ENCODE measurements at places on chromosomes 1 and 21.

GRCh38 chr1:219931033-219931432 is 2.7 kb upstream of the SLC30A10 start:
- no peak for ATAC-seq

GRCh38 chr1:61261595-61261994 is 179.2 kb downstream of the NFIA start:
- ATAC-seq, result no peak

GRCh38 chr1:25790472-25790871 is 9.5 kb upstream of the SELENON start:
- no peak for ATAC-seq

GRCh38 chr1:209463441-209463840 is 120.1 kb upstream of the CAMK1G start:
- ATAC-seq, result no peak

DNA sequence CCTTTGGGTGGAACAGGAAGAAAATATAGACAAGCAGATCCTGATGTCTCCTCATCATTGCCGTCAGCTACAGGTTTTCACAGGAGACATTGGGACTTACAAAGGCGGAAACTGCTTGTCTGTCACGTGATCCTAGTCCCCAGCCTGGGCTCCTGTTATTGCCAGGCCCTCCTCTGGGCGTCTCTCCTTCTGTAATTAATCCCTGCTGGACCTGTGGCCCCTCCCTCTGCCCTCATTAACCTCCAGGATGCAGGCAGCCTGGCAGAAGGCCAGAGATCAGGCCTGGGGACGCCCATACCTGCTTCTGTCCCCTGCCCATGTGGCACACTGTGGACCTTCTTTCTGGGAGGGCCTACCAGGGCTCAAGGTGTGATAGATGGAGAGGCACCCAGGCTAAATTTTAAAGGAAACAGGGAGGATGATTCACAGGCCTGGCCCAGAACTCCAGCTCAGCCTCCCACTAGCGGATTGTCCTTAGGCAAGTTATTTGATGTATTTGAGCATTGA is 2.4 kb downstream of the S100A5 start:
- ATAC-seq, result peak; percentile 18

- no peak for ATAC-seq
Observed at GRCh38 chr1:31633117-31633516, 11.6 kb downstream of the PEF1 start.

GRCh38 chr1:151158751-151159251 is 2.4 kb downstream of the TNFAIP8L2 start:
- ATAC-seq, result no peak

DNA sequence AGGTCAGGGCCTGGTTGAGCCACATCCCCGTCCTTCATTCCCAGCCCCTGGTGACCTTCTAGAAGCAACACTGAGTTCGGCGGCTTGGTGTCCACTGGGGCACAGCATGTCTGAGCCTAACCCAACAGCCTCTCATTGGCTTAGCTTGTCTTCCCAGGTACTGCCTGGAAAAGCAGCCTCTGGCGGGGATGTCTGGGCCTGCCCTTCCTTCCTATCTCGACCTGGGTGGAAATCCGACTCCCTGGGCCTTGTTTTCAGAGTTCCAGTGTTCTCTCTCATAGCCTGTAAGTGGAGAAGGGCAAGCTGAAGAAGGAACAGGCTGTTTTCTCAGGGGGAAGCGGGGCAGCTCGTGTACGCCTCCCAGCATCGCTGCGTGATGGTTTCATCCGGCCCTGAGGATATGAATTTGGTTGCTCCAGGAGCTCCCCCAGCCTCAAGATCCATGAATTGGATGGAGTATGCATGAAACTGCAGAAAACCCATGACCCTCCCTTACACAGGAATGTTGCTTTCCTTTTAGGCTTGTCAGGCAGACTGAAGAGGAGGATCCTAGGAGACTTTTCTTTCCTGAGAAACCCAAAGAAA is 116.5 kb upstream of the IRF2BP2 start:
- no peak for ATAC-seq

GRCh38 chr1:186154651-186155050 is 220.4 kb downstream of the TPR start:
- ATAC-seq, result no peak

- ATAC-seq, result peak; percentile 11
Observed at GRCh38 chr1:156887734-156888133, 5.8 kb upstream of the PEAR1 start.
